ENCODE measurements at places on chromosomes 2 and 18. TPM values are rescaled to one million over a fixed set of nuclear protein-coding genes. Genes with fewer than 3 reads are reported as not detected.

The NUP35 gene
- 12.2 TPM for total RNA-seq

The ASXL2 gene
- total RNA-seq, result 29.9 TPM

The PPP1R1C gene
- total RNA-seq, result not detected

The BUB1 gene
- total RNA-seq, result 18.6 TPM

The SCN2A gene
- total RNA-seq, result 1.3 TPM

The UGT1A8 gene
- 12.2 TPM for total RNA-seq

The EFEMP1 gene
- total RNA-seq, result 80.1 TPM

The ACOXL gene
- total RNA-seq, result 1.2 TPM

The GALR1 gene
- 0.05 TPM for total RNA-seq

The QPCT gene
- total RNA-seq, result 6.8 TPM

The FBXO15 gene
- not detected for total RNA-seq

The ERICH2 gene
- not detected for total RNA-seq

The BMP10 gene
- total RNA-seq, result not detected

The DNAH7 gene
- 9.3 TPM for total RNA-seq

The RND3 gene
- total RNA-seq, result 57.5 TPM

The SERPINB10 gene
- not detected for total RNA-seq

The RMND5A gene
- 73.8 TPM for total RNA-seq

The HAAO gene
- 5.8 TPM for total RNA-seq

The CRYBA2 gene
- 6.1 TPM for total RNA-seq

The DCDC2C gene
- total RNA-seq, result 0.35 TPM

The DTYMK gene
- total RNA-seq, result 31.0 TPM

The SP3 gene
- 88.9 TPM for total RNA-seq

The PDE11A gene
- 3.2 TPM for total RNA-seq

The MC5R gene
- total RNA-seq, result not detected

The COL4A4 gene
- 1.2 TPM for total RNA-seq

The RAB17 gene
- 95.2 TPM for total RNA-seq

The DPYSL5 gene
- 0.24 TPM for total RNA-seq

The L3MBTL4 gene
- 13.9 TPM for total RNA-seq

The RPE gene
- 41.7 TPM for total RNA-seq

The HOXD1 gene
- total RNA-seq, result 4.6 TPM

The DSC3 gene
- 0.61 TPM for total RNA-seq

The CFAP53 gene
- total RNA-seq, result 0.47 TPM

The RTP5 gene
- not detected for total RNA-seq

The MDH1B gene
- total RNA-seq, result 0.60 TPM

The SIGLEC15 gene
- total RNA-seq, result 0.16 TPM

The COL6A3 gene
- total RNA-seq, result 20.9 TPM

The NR4A2 gene
- total RNA-seq, result 10.4 TPM

The IL1A gene
- total RNA-seq, result not detected

The ABCG5 gene
- 0.22 TPM for total RNA-seq

The VWC2L gene
- not detected for total RNA-seq

The ALKAL2 gene
- 2.2 TPM for total RNA-seq
